NCI-H187 treated with DMSO at 0.1 percent for 48 hours (cell line): ENCODE measurements at places on chromosomes 11 and 22.

DNA sequence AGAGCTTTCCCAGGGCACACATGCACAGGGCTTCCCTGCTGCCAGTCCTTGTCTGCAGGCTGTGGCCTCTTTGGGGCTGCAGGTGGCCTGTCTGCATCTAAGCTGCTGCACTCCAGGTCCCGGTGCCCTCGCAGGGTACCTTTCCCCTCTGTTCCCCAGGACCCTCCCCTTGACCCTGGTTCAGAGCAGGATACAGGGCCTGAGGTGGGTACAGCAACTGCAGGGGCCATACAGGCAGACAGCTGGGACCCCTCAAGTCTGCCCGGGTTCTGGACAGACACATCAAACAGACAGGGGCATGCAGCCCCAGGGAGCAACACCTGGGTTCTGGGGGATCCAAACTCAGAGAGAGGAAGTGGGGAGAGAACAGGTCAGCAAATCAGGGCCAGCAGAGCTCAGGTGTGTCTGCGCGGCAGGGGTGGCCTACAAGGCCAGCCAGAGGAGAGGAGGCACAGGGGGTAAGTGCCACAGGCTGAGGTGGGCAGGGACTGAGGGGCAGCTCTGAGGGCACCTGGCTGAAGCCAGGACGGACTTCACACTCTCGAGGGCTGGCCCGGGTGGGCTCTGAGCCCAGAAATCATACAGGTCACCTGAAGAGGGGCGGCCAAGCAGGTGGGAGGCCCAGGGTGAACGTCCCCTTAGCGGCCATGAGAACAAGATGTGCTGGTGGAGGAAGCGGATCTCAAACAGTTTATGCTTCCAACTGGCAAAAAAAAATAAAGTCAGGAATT, 29.9 kb upstream of the COMT start:
- no peak for DNase-seq

GRCh38 chr11:91421641-91422040, 803.0 kb upstream of the FAT3 start:
- peak; percentile 71 for DNase-seq

GRCh38 chr11:76729214-76729613, 53.9 kb upstream of the TSKU start:
- no peak for DNase-seq

GRCh38 chr11:116691771-116692177, 81.0 kb downstream of the BUD13 start:
- no peak for DNase-seq

GRCh38 chr11:57313788-57314135, 11.0 kb downstream of the TNKS1BP1 start:
- DNase-seq: no peak

DNA sequence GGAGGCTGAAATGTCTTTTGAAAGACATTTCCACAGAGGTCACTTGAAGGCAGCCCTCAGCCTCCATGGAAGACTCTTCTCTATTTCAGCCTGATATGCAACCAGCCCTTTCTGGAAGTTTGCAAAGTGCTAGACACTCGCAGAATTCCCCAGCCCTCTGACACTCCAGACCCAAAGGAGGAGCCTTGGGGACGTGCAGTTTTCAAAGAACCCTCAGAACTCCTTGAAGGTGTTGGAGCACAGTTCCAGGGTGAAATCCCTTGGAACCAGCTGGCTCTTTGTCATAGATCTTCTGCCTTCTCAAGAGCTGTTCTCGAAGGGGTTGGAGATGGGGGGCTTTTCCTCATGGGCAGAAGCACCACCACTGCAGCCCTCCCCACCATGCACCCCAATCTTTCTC, 19.6 kb downstream of the SPATA19 start:
- no peak for DNase-seq

GRCh38 chr11:95991545-95991944, 67.6 kb upstream of the MTMR2 start:
- DNase-seq: no peak

GRCh38 chr11:36035454-36035853, 91.6 kb downstream of the LDLRAD3 start:
- DNase-seq: no peak
